NCI-H526 treated with DMSO at 0.1 percent for 48 hours (cell line): ENCODE measurements at places on chromosomes 1 and 21.

GRCh38 chr1:186819563-186819962 lies 9.2 kb upstream of the PLA2G4A start:
- no peak for DNase-seq

DNA sequence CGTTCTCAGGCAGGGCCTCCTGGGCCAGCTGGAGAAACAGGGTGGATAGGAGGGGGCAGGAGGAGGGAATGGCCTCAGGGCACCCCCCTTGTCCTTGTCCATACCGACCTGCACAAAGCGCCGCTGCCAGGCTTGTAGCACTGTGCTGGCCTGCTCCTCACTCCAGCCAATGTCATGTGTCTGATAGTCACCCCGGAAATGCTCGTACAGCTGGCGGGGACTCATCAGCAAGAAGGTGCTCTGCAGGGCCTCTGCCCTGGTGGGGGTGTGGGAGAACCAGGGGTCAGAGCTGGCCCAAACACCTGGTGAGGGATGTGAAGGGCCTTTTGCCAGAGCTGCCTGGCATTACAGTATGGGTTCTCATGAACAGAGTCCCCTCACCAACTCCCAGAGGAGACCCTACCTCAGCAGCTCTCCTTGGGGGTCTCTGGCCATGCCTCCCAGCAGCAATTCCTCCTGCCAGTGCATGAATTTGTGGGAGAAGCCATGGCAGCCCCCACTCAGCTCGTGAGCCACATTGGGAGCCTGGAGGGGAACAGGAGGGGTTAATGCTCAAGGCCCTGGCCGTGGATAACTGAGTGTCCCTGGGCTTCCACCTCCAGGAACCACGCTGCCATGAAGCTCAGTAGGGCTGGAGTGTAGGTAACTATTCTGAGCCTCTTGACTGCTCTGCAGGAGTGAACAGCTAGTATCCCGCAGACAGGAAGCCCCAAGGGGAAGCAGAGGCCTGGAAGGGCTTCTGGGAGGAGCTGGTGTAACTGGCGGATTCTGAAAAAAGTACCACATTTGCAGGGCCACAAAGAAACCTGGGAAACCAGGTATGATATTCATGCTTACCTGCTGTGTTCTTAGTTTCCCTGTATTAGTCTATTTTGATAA lies 13.3 kb downstream of the PTCH2 start:
- no peak for DNase-seq

GRCh38 chr1:101975371-101975770 lies 21.4 kb downstream of the OLFM3 start:
- DNase-seq: no peak

DNA sequence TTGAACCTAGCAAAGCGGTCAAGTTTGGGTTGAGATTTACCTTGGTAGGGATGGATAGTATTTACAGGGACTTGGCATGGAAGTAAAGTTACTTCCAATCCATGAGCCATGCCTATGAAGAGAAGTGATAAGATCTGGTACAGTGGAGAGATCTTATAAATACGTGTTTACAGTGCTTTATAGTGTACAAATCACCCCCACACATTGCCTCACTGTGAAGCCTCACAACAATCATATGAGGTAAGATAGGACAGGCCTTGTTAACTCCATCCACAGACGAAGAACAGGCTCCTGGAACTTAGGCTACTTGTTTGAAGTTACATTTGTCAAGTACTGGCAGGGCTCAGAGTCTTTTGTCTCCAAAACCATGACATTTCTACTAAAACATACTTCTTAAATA lies 159.8 kb downstream of the PLPPR4 start:
- no peak for DNase-seq

DNA sequence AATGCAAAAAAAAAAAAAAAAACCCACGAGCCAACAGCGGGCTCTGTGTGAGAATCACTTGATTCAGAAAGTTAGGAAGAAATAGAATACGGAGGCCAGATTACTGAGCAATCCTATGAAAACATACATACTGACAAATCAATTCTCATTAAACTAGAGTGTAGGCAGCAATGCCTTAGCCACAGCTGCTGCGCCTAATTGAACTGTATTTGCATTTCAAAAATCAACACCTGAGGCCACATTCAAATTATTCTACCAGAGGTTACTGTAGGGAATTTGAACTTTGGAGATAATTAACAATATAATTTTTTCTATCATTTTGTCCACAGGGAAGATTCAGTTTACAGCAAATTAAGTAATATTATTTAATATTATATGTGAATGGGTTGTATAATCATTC lies 138.4 kb upstream of the PLD5 start:
- no peak for DNase-seq

DNA sequence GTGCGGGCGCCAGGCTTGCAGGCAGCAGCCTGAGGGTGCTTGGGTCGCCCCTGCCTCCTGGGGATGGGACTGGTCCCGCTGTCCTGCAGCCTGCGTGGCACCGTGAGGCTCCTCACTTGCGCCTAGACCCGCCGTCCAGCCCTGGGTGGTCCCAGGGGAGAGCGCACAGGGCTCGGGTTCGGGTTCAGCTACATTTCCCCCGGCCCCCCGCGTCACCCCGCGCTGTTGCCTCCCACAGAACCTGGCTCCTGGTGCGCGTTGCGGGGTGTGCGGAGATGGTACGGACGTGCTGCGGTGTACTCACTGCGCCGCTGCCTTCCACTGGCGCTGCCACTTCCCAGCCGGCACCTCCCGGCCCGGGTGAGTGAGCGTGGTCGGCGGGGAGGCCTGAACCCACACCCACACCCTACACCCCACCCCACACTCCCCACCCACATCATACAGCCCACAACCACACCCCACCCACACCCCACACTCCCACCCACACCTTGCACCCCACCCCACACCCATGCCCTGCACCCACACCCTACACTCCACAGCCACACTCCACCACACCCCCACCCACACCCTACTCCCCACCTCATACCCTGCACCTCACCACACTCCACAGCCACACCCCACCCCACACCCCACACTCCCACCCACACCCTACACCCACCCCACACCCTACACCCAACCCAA lies 6.2 kb upstream of the PFKL start:
- no peak for DNase-seq

DNA sequence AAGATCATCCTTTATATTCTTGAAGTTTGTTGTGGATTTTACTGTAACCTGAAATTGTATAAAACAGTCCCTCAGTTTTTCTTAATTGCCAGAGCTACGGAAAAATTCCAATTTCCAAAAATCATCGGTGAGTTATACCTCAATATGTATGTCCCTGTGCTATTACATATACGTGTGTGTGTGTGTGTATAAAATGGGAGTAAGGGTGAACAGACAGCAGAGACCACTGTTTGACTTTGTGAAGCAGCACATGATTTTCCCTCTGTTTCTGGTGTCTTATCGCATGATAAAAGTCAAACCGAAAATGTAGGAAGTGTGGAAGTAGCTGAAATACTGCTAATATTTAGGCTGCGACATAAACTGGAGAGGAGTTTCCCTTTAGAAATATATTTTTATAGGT lies 1.2 kb downstream of the OR2T1 start:
- DNase-seq: no peak
